Anterior cingulate cortex (tissue), 58 donors: ENCODE measurements at places on chromosomes 6 and 20.

DNA sequence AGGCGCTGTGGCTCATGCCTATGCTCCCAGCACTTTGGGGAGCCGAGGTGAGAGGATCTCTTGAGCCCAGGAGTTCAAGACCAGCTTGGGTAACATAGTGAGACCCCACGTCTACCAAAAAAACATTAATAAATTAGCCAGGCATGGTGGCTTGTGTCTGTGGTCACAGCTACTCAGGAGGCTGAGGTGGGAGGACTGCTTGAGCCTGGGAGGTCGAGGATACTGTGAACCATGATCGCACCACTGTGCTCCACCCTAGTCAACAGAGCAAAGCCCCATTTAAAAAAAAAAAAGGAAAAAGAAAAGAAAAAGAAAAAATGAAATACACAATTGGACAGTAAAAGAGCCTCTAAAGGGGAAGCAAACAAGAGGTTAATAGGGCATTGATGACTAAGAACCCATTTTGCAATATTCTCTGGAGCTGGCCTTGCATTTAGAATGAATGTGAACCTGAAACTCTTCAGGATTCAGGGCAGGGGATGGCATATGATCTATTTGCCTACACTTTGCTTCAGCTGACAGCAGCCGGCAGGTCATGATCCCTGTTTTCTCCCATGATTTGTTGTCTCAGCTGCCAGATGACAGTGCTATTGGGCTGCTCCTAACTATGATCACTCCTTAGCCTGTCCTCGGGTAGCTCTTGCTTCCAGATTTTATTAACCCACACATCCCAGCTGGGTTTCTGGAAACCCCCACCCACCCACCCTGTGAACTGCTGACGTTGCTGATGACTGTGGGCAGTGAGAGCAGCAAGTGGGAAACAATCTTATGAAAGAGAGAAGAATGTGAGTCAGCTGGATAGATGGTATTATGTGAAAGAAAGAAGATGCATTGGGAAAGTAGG lies 83.8 kb upstream of the ELOVL5 start:
- no peak for DNase-seq

DNA sequence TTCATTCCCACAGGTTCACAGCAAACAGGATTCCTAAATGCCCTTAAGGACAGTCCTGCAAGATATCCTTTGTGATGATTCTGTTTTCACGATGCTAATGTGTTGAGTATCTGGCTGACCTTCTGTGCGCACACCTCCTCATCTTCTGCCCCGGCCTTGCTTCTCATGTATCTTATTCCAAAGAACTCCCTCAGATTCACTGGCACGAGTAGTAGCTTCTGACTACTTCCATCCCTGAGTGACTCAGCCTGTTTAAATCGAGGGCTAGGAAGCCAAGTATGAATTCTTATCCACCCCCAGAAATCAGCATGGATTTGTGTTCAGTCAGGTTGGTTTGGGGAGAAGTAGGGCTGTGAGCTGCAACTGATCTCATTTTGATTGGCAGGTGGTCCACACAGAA lies 190.2 kb upstream of the SNX9 start:
- DNase-seq = peak; percentile 22

- no peak for DNase-seq
These were observed 44.8 kb downstream of the AGPAT4 start for GRCh38 chr6:161228921-161229591.

DNA sequence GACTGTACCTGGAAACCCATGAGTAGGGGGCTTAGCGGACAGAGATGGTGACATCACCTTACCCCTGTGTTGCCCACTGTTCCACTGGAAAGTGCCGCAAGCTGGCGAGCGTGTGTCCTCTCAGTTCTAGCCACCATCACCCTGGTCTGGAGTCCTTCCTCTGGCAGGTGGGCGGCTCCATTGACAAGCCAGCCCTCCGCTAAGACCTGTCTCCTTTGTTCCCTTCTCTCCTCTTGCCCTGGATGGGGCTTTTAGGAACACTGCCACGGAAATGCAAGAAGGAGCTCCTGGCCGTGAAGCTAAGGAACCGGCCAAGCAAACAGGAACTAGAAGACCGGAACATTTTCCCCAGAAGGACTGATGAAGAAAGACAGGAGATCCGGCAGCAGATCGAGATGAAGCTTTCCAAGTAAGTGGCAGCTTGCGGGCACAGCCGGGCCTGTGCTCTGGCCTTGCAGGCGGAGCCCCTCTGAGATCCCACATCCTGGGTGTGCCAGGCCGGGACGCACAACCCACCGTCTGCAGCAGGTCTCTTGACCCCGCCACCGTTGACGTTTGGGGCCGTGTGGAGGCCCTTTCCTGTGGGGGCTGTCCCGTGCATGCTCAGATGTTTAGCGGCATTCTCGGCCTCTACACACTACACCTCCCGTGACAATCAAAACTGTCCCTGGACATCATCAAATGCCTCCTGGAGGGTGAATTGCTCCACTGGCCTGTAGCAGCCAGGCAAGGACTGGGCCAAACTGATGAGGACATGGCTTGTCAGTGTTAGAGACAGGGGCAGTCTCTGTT lies 127.5 kb downstream of the SYCP2 start:
- DNase-seq = no peak

GRCh38 chr6:166739976-166740318 lies 112.9 kb upstream of the RPS6KA2 start:
- DNase-seq = no peak

DNA sequence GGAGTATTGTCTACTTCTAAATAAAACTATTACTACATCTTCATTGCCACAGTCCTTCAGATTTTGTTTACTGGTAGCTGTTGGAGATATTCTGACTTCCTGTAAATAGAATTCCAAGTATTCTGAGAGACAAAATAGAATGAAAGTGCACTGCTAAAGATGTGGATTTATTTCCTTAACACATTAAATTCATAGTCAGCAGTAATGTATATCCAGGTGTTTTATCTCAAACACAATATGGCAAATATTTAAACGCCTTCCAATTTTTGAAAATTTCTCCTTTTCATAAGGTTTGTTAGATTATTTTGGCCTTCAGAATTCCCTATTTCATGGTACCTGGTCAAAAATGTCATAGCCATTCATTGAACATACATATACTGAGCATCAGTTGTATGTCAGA lies 84.3 kb upstream of the MEI4 start:
- DNase-seq = no peak
